ENCODE measurements at places on chromosomes 11 and 22.

DNA sequence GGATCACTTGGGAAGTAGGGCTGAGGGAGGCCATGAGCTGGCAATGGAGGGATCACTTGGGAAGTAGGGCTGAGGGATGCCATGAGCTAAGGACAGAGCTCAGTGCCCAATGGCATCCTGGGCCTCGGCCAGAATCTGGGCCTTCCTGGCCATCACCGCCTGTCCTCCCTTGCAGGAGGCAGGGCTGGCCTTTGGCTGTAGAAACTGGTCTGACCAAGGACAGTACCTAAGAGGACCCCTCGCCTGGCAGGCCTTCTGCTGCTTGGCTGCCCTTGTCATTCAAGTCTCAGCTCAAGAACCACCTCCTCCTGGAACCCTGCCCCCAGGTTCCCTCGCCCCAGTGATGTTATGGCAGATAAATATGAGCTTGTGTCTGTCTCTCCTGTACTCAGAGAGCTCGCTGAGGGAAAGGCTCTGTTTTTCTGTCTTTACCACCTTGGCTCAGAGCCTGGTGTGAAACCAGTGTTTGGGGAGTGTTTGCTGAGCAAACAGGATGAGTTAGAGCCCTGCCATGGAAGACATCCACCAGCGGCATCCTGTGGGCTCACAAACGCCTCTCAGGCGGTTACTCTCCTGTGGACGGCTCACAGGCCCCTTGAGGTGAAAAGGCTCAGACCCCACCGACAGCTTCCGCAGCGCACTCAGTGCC is 19.3 kb upstream of the RASL10A start:
- no peak for DNase-seq

GRCh38 chr11:1308743-1309497 is 512 bp downstream of the TOLLIP start:
- no peak for DNase-seq

GRCh38 chr11:75113030-75113429 is 16.4 kb upstream of the OR2AT4 start:
- no peak for DNase-seq

DNA sequence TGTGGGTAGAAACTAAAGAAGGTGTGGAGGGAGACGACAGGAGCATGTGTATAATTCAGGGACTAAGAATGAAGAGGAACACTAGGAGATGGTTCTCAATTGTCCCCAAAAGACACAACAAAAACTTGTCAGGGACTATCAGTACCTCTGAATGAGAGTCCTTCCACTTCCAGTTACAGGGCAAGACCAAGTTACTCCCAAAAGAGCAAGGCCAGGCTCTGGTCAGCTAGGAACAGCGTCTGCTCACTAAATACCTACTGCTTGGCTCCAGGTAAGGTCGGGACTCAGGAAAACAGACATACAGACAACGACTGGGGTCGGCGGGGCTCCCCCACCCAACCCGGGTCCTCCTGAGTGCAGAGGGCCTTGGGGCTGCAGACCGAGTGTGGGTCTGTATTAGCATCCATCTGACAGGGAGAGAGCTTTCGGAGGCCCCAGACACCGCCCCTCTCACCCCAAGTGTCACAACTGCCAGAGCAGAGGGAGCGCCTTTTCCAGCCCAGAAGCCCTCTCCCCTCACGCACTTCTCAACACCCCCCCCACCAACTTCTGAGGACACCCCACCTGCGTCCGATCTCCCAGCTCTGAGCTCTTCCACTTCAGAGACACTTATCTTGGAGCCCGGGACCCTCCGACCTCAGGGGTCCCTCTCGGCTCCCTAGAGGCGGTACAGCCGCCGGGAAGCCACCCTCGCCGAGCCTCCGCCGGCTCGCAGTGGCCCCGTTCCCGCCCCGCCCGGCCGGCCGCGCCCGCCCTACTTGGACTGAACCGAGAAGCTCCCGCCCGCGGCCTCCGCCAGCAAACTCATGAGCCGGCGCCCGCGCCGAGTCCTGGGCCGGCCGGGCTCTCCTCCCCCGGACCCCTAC is 522 bp downstream of the RHOG start:
- peak; percentile 54 for DNase-seq

- no peak for DNase-seq
Measured at GRCh38 chr11:36412781-36413383, 97.2 kb downstream of the TRAF6 start.

GRCh38 chr22:18068381-18068988 is 9.3 kb upstream of the PEX26 start:
- DNase-seq: no peak

Measured in naive thymus-derived CD8-positive, alpha-beta T cell (primary cell).